Astrocyte (in vitro differentiated cells and primary cell): ENCODE measurements at places on chromosomes 5 and 9. TPM values are rescaled to one million over a fixed set of nuclear protein-coding genes. Genes with fewer than 3 reads are reported as not detected.

GRCh38 chr9:87116492-87116891 lies 169.2 kb upstream of the GAS1 start:
- H3K36me3 ChIP-seq: no peaks in the 10 kb centered on the region
- DNase-seq: no peak
- peaks cover 5% of the 10 kb centered on the region for H3K4me1 ChIP-seq
- no peak overlapping the region for H3K27ac ChIP-seq

- peaks cover 12% of the 10 kb centered on the region for H3K4me1 ChIP-seq
- no peak for DNase-seq
- H3K27ac ChIP-seq: no peak overlapping the region
- no peak overlapping the region for H3K4me3 ChIP-seq
- H3K27me3 ChIP-seq: no peaks in the 10 kb centered on the region
- no peaks in the 10 kb centered on the region for H3K36me3 ChIP-seq
These were observed 127.5 kb upstream of the RETREG1 start for GRCh38 chr5:16744164-16744880.

GRCh38 chr5:100757618-100758017 lies 145.5 kb downstream of the ST8SIA4 start:
- H3K36me3 ChIP-seq: no peaks in the 10 kb centered on the region
- no peaks in the 10 kb centered on the region for H3K27me3 ChIP-seq
- no peak for DNase-seq
- no peak overlapping the region for H3K4me3 ChIP-seq
- H3K27ac ChIP-seq: no peak overlapping the region

PTPN3 gene
- total RNA-seq: 0.79 and 1.1 TPM in 2 replicates

PCDHGA7 gene
- total RNA-seq: 0.57 and 0.62 TPM in 2 replicates
